Fibroblast of skin of abdomen (primary cell): ENCODE measurements at places on chromosomes 12 and 14.

GRCh38 chr14:24178399-24179178 is 6.7 kb downstream of the REC8 start:
- no peak for DNase-seq

- DNase-seq, result peak; percentile 1
These were observed 46.7 kb downstream of the EML5 start for GRCh38 chr14:88746052-88746451.

GRCh38 chr14:50344116-50344775 is 32.1 kb downstream of the DMAC2L start:
- peak; percentile 60 for DNase-seq

DNA sequence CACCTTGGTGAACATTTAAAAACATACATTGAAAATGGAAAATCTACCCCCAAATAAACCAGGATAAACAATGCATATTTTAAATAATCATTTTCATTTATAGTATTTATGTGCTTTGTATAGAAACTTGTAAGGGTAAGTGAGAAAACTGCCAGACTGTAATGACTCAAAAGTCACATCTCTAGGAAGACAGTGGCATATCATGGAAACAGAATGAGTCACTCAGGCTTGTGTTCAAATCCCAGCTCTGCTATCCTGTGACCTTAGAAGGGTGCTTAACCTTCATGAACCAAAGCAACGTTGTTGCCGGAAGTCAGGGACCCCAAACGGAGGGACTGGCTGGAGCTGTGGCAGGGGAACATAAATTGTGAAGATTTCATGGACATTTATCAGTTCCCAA is 142.7 kb downstream of the CEP128 start:
- no peak for DNase-seq

- DNase-seq, result peak; percentile 62
These were observed 472.8 kb upstream of the PRICKLE1 start for GRCh38 chr12:43062201-43062895.

DNA sequence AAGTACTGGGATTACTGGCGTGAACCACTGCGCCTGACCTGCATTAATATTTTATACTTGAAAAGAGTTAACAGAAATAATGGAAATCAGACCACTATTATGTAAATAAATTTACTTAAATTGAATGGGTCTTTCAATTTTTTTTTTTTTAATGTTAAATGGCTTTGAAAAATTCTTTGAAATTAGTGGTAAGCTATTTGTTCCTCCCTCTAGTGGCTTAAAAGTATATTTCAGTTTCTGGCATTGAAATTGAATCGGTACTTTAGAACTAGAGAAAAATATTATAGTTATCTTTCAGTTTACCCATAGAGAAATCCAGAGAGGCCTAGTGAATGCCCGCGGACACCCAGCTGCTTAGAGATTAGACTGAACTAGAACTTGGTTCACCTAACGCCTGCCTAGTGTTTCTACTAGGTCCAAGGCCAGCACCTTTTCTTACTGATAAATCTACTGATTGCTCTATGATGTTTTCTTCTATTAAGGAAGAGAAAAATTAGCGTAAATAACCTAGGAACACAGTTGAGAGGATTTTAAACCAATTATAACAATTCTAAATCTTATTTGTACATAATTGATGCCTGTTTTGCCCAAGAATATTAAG is 106.5 kb downstream of the EML1 start:
- peak; percentile 14 for DNase-seq

DNA sequence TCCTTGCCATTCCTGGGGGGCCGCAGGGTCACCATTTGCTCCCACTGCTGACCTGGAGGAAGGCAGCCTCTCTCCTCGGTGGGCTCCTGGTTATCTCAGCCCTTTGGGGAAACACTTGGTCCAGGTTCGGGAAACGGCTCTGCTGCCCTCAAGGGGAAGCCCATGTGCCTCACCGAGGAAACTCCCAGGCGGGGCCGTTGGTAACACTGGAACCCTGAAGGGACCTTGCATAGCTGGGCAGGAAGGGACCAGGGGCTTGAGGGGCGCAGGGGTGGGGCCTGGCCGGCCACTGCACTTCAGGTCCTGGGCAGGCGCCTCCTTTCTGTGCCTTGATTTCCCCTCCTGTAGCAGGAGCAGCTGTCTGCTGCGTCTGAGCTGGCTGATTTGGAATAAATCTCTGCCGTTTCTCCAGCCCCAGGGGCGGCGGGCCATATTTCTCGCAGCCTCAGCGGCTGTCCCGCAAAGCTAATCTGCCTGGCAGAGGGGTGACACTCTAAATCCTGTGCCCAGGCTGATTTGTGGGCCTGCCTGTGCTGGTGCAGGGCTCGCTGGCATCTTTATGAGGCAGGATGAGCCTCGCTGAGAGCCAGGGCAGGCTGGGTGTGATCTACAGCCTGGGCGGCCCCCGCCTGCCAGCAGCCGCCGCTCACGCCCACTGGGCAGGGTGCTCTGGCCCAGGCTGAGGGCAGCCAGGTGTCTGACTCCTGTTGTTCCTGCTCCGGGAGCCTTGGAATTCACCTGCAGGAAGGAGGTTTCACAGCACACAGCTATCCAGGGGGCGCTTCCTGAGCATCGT is 49.7 kb downstream of the KIF26A start:
- DNase-seq, result no peak

DNA sequence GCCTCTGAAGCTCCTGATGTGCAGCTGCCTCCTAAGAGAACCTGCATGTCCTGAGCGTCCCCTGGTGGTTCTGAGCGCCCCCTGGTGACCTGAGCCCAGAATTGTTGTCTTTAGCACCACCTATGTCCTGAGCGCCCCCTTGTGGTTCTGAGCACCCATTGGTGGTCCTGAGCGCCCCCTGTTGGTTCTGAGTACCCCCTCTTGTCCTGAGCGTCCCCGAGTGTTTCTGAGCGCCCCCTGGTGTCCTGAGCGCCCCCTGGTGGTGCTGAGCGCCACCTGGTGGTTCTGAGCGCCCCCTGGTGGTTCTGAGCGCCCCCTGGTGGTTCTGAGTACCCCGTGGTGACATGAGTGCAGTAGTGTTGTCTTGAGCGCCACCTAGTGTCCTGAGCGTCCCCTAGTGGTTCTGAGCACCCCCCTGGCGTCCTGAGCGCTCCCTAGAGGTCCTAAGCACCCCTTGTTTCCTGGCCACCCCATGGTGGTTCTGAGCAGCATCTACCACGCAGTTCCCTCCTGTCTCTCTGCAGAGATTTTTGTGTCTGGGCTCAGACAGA is 782.5 kb downstream of the TMEM121 start:
- DNase-seq, result no peak

DNA sequence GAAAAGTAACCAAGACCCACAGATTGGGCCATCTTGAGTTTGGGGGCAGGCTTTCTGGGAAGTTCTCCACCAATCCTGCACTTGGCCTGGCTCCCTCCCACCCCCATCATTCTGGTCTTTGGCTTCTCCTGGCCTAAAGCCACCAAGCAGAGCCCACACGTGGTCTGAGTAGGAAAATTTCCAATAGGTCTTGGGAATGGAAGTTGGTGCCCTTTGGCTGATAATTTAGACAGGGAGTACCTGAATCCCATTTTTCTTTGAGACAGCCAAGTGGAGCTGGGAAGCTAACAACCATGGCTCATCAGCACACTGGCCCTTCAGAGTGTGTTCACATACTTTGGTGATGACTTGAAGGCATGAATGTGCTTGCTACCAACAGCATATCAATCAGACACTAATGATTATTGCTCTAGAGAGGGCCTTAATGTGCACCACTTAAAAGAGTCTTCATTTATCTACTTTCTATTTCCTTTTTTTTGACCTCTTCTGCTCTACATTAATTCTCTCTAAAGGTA is 156.0 kb downstream of the EGLN3 start:
- DNase-seq, result peak; percentile 80

- DNase-seq, result no peak
These were observed 33.2 kb downstream of the LRIG3 start for GRCh38 chr12:58887068-58887467.

DNA sequence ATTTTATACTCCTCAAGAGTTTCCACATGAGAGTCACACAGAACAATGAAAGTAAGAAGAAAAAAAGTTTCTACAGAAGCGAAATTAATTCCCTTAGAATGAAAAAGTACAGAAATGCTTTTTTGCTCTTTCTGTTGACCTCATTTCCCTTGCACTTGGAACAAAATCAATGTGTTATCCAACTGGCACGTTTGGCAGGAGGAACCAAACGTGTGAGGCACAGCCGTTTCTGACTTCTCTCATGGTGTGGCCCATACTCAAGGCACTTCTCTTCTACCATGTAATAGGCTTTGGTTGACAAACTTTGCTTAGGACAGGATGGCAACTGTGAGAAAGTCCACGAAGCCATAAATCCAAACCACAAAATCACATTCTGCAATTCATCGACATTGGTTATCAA is 297.0 kb downstream of the FUT8 start:
- DNase-seq, result no peak

DNA sequence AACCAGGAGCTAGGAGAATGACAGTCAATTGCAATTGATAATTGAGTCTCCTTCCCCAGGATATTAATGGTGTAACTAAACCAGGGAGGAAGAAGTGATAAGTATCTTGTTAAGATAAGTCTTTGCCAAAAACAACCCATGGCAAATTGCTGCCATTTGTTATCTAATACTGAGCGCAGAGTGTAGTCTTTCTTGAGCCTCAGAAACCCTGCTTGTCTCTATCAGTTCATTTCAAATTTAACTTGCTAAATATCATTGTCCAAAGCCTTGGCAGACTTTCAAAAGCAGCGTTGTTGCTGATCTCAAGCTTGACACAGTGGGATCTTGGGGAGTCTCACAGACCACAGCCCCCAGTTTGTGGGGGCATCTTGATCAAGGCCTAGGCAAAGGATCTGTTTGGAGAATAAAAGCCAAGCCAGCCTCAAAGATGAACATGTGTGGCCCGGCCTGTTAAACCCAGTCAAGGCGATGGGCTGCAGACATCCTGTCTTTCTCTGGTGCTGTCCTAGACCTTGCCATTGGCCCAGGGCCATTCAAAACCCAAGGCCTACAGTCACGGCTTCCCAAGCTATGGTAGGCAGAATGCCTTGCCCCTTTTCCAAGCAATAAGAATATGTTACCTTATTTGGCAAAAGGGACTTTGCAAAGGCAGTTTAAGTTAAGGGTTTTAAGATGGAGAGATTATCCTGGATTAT is 164.2 kb downstream of the CHST11 start:
- DNase-seq, result no peak

GRCh38 chr12:77553976-77554619 is 276.6 kb upstream of the NAV3 start:
- no peak for DNase-seq

DNA sequence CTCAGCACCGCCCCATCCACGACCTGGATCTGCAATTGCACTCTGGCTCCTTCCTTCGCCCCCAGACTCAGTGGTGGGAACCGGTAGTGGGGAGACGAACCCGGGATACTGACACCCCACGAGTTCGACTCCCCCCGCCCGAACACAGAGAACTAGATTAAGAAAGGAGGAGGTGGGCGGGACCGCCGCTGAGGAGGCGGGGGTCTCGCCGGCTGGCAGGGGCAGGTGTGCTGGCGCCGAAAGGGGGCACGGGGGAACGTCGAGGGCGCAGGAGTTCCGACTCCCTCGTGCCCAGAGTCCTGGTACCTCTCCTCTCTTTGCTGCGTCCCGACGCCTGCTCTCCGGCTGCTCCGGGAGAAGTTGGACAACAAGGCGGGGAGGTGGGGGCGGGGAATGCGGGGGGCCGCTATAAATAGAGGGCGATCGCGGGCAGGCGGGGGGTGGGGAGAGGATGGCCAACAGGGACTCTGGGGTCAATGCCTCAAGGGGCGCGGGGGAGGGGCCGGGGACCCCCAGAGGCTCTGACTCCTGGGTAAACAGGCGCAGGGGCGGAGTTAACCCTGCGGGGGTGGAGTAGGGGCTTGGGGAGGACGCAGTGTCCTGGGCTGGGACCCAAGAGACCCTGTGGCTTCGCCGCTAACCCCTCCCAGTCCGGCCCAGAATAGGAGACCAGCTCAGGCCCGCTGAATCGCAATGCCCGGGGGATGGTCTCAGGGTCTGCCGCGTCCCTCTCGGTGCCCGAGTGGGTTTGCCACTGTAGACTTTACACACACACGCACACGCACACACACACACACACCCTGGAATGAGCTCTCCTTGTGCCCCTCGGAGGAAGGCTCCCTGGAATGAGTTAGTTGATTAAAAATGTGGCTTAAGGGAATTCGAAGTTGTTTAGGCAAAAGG is 761 bp upstream of the NDRG2 start:
- no peak for DNase-seq

DNA sequence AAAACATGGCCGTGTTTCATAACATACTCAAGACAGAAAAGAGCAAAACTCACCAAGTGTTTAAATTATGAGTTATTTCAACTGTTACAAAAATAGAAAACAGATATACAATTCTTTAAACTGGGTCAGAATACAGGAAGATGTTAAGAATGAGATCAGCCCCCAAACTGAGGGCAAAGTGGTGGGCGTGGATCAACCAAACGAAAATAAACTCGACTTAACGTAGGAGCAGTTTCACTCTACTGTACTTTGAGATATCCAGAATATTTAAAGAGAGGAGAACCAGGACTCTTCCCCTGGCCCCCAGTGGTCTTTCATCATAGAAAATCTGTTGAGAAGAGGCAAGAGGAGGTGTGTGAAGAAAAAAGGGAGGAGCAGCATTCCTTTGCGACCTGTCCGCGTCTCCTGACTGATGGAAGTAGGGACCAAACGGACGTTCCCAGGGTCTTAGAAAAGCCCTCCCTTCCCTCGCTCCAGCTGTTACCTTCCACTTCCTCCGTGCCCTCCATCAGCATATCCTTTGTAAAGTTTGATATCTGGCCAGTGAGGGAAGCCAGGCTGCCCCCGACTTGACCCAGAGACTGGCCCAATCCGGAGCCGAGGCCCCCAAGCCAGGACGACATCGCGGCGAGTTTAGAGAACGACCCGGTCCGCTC is 668 bp downstream of the TRIP11 start:
- DNase-seq, result peak; percentile 68

GRCh38 chr12:124622331-124622730 is 54.9 kb upstream of the NCOR2 start:
- DNase-seq, result no peak

DNA sequence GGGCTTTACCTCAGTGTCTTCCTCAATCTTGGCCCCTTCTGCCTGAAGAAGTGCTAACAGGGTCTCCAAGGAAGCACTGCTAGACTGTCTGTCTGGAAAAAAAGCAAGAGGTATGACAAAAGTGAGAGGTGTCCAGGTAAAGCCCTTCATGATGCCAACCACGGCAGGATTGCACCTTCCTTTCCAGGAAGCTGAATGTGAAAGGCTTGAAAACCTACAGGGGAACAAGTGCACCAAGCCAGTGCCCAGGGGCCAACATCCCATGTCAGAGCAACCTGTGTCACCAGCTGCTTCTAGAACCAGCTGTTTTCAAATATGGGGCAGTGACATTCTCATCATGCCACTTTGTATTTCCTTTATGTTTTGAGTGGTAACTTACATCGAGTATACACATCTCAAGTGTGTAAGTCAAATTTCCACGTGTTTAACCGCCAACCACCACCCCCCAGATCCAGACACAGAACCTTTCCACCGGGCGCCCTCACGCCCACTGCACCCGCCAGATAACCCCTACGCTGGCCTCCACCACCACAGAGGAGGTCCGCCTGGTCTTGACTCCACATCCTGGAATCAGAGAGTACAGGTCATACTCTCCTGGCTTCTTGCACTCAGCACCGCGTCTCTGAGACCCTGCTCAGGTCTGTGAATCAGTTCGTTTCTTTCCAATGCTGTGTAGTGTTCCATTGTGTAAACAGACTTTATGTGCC is 27.3 kb downstream of the VPS37B start:
- DNase-seq, result no peak
